ENCODE measurements at places on chromosomes 11 and 22. TPM values are rescaled to one million over a fixed set of nuclear protein-coding genes. Genes with fewer than 3 reads are reported as not detected.

Gene USP2
- total RNA-seq = 0.63 TPM

GRCh38 chr11:25317216-25317615 is 820.4 kb downstream of the LUZP2 start:
- no peak for DNase-seq

DNA sequence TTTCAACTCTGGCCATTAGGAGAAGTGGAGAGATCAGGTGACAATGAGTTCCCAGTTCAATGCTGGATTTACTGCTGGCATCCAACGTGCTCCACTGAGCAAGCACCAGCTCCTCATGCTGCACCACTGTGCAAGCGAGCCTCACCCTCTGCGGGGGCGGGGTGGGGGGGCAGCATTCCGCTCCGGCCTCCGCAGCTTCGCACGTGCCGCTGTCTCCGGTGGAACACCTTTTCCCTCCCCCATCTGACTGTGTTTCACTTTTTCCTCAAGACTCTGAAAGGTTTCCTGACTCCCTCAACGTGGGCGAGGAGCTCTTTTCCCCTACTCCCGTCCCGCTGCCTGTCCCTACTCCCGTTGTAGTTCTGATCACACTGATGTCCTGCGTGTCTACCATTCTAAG is 835 bp upstream of the RHOD start:
- no peak for DNase-seq

- no peak for DNase-seq
Measured at GRCh38 chr11:17931595-17931994, 81.3 kb downstream of the SERGEF start.

Gene EFEMP2
- total RNA-seq = 81.8 TPM

DNA sequence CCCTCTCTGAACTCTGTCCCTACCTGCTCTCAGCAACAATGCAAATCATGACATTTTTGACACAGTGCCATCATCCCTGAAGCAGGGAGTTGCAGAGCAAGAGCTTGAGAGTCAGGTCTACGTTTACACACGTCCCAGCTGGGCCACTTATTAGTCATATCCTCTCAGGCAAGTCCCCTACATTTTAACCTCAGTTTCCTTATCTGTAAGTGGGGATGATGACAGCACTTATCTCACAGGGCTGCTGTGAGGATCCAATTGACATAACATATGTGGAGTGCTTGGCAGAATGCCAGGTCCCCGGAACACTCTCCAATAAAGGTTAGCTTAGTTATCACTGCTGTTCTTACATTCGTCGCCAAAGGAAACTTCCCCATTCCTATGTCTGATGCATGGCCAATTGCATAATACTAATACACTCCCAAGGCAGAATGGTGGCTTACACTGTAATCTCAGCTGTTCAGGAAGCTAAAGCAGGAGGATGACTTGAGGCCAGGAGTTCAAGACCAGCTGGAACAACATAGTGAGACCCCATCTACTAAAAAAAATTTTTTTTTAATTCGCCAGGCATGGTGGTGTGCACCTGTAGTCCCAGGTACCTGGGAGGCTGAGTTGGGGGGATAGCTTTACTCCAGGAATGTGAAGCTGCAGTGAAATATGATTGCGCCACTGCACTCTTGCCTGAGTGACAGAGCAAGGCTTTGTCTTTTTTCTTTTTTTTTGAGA is 16.6 kb downstream of the ASCC2 start:
- DNase-seq = peak; percentile 86

Gene IL17REL
- not detected for total RNA-seq

Gene SHISAL1
- total RNA-seq = 0.56 TPM

GRCh38 chr22:36136988-36137387 is 23.6 kb downstream of the APOL3 start:
- no peak for DNase-seq

DNA sequence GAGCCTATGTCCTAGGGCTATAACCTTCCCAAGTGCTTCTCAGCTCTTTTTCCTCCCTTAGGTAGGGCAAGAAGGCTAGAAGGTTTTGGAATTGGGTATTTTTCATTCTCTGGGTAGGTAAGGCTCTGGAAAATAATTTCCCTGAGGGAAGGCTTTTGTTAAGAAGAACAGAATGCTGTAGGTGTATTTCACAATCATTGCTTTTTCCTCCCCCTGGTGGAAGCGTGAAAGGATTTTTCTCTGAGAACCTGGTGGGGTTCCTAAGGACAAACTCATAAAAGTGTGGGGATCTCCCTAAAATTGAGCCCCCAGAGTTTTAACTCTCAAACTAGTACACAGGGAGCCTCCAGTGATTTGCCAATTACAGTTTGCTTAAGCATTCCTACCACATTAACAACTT is 41.1 kb upstream of the NARS2 start:
- DNase-seq = no peak

GRCh38 chr11:125364121-125364826 is 131.8 kb downstream of the FEZ1 start:
- DNase-seq = no peak

Gene SUSD2
- total RNA-seq = 3.9 TPM

- no peak for DNase-seq
Measured at GRCh38 chr22:45903355-45904135, 73.4 kb downstream of the WNT7B start.

Gene MRTFA
- 76.3 TPM for total RNA-seq

Gene BIRC3
- 9.9 TPM for total RNA-seq

Gene UBQLNL
- 1.7 TPM for total RNA-seq

Gene LMO2
- total RNA-seq = 9.4 TPM

Gene LUZP2
- not detected for total RNA-seq

DNA sequence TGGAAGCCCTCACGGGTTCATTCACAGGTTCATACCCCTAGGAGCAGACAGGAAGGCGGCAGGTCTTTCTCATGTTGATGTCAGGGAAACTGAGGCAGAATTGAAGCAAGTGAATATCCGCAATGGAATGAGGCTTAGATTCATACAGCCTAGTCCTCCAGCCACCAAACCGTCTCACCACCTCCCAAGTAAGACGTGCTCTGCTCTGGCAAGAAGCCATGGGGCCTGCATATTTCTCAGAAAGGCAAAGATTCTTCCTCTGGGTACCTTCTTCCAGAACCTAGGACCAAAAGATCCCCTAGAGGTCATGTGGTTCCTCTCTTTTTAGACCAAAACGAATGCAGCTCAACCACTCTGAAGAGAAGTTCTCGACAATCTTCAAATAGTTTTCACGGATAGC is 1.7 kb downstream of the AP1B1 start:
- DNase-seq = no peak

GRCh38 chr11:15931497-15931896 is 424.8 kb downstream of the SOX6 start:
- no peak for DNase-seq

Gene APLNR
- 2.0 TPM for total RNA-seq

Gene DDX10
- total RNA-seq = 31.1 TPM

Gene INS
- total RNA-seq = not detected

DNA sequence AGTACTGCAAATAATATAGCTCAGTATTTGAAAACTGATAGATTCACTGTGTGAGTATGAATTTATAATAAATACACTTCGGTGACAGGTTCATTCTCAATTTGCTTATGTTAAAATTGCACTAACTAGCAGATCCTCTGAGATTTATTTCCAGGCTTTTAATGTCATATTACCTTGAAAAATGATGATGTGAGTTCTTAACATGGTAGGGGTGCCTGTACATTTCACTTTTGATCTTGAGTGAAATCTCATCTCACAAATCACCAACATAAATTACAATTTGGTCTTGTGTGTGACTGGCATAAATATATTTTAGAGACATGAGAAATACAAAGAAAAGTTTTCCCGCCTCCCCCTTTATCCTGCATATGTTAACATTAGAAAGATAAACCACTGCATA is 240.4 kb downstream of the DYNC2H1 start:
- DNase-seq = no peak

Gene MUC2
- total RNA-seq = not detected
